NCI-H1417 treated with DMSO at 0.1 percent for 48 hours (cell line): ENCODE measurements at places on chromosomes 4 and X.

DNA sequence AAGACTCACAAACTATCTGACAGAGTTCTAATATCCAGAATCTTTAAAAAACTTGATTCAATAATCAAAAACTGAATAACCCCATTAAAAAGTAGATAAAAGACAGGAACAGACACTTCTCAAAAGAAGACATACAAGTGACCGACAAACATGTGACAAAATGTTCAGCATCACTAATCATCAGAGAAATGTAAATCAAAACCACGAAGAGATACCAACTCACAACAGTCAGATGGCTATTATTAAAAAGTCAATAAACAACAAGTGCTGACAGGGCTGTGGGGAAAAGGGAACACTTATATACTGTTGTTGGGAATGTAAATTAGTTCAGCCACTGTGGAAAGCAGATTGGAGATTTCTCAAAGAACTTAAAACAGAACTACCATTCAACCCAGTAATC lies 138.1 kb upstream of the RASGEF1B start:
- no peak for DNase-seq

DNA sequence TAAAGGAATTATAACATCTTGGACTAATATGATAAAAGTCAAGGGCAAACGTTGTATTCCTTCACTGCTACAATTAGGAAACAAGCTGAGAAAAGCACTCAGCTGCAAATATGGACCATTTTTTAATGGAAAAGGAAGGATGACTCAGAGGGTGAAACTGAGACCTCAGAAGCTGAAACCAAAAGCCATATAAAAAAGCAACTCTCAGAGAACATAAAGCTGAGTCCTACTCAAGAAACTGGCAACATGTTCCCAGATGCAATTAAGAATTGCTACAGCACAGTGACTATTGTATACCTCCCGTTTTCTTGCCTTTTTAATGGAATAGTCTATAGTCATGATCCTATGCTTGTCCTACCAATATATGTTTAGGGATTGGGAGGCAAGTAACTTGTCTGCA lies 1106.4 kb upstream of the INTU start:
- no peak for DNase-seq

DNA sequence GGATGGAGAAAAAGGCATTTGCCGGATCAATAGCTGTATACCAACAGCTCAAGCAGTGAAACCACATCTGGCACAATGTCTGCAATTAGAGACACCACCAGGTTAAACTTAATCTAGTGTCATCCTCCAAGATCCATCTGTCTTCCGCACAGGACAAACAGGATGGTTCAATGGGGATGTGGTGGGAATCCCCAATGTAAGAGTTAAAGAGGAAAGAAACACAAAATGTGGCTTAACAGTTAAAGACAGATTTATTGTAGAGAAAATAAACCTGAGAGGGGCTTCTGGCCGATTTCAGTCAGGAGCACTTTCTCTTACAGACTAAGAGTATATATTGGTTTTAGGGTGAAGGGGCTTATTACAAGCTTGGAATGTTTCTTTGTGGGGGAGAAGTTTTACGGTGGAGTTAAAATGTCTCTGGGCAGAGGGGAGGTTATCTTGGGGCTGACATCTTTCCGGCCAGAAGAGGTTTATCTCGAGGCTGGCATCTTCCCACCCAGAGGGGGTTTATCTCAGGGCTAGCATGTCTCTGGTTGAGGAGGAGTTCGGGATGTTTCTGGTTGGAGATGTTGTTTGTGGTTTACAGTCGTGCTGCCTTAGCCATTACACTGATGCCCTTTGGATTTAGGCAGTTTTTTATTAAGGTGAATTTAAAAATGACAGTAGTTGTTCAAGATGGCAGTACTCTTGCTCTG lies 61.7 kb downstream of the KANTR start:
- no peak for DNase-seq

GRCh38 chr4:37719021-37719420 lies 32.8 kb upstream of the RELL1 start:
- DNase-seq, result no peak

GRCh38 chrX:85065512-85066198 lies 62.0 kb downstream of the APOOL start:
- no peak for DNase-seq

DNA sequence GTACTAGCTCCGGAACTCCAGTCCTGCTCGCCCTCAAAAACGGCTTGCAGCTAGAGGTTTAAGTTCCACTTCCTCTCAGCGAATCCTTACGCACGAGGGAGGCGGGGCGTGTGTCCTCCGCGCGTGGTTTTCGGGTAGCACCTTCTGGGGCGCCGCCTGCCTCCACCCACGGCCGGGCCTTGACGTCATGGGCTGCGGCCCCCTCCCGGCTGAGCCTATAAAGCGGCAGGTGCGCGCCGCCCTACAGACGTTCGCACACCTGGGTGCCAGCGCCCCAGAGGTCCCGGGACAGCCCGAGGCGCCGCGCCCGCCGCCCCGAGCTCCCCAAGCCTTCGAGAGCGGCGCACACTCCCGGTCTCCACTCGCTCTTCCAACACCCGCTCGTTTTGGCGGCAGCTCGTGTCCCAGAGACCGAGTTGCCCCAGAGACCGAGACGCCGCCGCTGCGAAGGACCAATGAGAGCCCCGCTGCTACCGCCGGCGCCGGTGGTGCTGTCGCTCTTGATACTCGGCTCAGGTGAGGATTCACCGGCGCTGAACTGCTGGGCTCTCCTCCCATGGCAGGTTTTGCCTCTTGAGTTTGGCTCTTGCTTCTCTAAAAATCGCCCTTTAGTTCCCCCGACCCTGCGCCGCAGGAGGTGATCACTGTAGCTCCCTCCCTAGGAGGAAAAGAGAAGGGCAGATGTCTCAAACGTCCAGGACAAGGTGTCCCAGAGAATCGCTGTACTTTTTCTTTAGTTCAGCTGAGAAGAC lies at the start of gene AREG:
AREG (plus strand) TSS at position 246 of the 752 bp plus-strand sequence; CDS start at position 456, 210 bp downstream.
- no peak for DNase-seq
